Activated T-helper 2 cell treated with anti-CD3 and anti-CD28 coated beads, Interferon-gamma antibody, Interleukin-2, Interleukin-4, amounts not matched to agents 10 μg/mL and 5 μg/mL and 100 μg/mL, durations not matched to agents 14 hours and 24 hours and 36 hours (primary cell): ENCODE measurements at places on chromosomes 5 and 9. TPM values are rescaled to one million over a fixed set of nuclear protein-coding genes. Genes with fewer than 3 reads are reported as not detected.

GRCh38 chr5:164600929-164601535, 1095.6 kb downstream of the MAT2B start:
- DNase-seq = no peak

GRCh38 chr5:65483546-65484346, 2.0 kb upstream of the ADAMTS6 start:
- no peak for DNase-seq

- DNase-seq = no peak
Measured at GRCh38 chr5:139849942-139850341, 54.3 kb downstream of the PSD2 start.

GRCh38 chr5:19865336-19866089, 122.5 kb downstream of the CDH18 start:
- no peak for DNase-seq

- DNase-seq = peak; percentile 36
Measured at GRCh38 chr9:36191290-36191645, 547 bp downstream of the CLTA start.

DNA sequence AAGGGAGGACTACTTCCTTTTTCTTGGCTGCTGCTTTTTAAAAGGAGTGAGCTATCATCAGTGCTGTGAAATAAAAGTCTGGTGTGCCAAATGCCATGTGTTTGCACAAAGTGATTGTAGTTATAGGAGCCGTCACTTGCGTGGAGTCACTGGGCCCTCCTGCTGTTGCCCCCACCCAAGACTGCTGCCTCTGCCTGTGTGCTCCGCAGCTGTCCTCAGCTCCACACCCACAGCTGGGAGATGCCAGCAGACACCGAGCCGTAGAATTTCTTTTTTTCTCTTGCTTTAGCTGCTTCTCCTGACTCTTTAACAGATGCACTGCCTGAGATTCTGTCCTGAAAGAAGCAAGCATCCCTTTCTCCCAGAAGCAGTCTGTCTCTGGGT, 9.8 kb upstream of the GLE1 start:
- DNase-seq = no peak

GRCh38 chr9:87662808-87663528, 63.0 kb upstream of the CTSL start:
- DNase-seq = peak; percentile 31

DNA sequence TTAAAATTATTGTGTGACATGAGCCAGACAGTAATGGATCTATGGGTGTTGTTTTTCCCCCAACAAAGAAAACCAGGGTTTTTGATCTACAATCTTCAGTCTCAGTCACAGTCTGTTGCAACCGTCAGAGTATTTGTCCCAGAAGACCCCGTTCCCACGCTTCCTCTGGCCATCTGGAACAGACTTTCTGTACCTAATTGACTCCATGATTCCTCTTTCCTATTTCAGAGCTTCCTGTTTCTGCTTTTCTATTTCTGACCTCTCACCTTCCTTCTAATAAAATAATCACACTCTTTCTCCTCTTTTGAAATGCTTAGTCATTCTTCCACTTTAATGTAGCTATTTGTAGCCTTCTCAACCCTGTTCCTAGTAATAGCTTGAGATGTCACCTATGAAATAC, 1044.8 kb downstream of the DTWD2 start:
- no peak for DNase-seq

- no peak for DNase-seq
Measured at GRCh38 chr9:134026581-134026980, 1.3 kb downstream of the BRD3OS start.

DNA sequence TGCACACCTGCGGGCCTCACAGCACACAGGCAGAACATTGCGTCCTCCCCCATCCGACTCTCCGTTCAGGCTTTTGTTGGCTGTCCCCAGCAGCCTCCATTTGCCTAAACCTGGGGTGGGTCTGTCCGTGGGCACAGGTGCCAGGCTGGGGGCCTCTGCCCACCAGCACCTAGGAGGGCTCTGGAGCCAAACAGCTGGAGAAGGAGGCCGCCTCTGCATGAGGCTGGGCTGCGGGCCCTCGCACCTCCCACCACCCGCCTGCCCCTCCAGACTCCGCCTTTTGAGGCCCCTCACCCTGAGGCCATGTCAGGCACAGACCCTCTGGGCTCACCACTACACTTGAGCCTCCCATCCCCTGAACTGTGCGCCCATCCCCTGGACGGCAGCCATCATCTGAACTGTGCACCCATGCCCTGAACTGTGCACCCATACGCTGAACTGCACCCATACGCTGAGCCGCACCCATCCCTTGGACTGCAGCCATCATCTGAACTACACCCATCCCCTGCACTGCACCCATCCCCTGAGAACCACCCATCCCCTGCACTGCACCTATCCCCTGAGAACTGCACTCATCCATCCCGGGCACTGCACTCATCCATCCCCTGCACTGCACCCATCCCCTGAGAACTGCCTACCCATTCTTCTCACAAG, 98.0 kb upstream of the OTULINL start:
- no peak for DNase-seq

- no peak for DNase-seq
Measured at GRCh38 chr5:30839956-30840355, 353.5 kb upstream of the CDH6 start.

DNA sequence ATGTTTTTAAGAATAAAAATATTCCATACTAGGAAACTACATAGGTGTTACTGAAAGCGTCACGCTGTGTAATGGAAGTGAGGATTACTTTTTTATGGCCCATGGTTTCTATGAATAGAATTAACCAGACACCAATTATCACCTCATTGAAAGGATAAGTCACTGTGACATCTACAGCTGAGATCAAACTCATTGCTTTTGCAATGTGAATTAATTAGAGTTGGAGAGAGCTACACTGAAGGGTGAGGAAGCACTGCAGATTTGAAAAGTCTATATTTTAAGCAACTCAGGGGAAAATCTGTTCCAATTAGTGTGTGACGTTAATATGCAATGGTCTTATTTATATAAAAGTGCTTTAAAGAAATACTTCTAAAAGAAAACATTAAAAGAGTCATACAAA, 1300.1 kb upstream of the DMAC1 start:
- no peak for DNase-seq

- DNase-seq = no peak
Measured at GRCh38 chr5:126610160-126610559, 9.4 kb downstream of the PHAX start.

GRCh38 chr5:43303242-43303641, 10.0 kb downstream of the HMGCS1 start:
- no peak for DNase-seq

DNA sequence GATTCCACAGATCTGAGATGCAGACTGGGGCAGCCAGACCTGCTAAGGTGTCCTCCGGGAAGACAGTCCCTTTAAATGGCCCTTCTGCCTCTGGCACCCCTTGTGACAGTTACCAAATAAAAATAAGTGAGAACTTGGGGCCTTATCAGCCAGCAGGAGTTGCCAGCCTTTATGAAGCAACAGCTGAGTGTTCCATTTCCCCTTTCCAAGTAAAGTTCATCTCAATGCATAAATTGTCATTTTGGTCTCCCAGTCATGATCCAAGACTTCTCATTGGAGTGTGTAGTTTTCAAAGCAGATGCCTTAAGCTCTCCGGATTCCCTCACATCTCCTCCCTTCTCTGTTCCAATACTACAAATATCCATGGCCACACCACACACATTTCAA, 4.1 kb downstream of the PTCH1 start:
- no peak for DNase-seq

DNA sequence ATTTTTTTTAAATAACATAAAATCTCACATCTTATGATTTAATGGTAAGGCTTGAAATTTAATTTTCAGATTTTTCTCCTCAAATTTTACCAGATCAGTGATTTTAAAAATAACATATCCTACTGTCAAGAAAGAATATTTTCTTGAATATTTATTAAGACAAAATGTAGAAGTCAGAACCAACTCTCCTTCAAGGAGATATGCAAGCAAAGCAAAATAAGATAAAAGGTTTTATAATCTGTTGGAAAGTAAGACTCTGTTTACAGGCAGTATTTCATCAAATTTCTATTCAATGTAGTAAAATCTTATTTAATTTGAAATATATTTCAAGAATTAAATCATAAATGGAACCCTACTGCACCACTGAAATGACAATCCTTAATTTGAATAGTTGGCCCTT, 7.3 kb downstream of the AP3B1 start:
- no peak for DNase-seq

GRCh38 chr9:133608382-133608781, 807 bp downstream of the FAM163B start:
- no peak for DNase-seq

GRCh38 chr5:89268460-89268859, 385.5 kb upstream of the MEF2C start:
- no peak for DNase-seq

- DNase-seq = no peak
Measured at GRCh38 chr5:154103233-154103632, 64.5 kb downstream of the MFAP3 start.

GRCh38 chr5:125660231-125660895, 762.8 kb upstream of the GRAMD2B start:
- DNase-seq = no peak

GRCh38 chr9:123716339-123716945, 213.5 kb downstream of the DENND1A start:
- DNase-seq = no peak

GRCh38 chr5:82097-82496, 9.9 kb upstream of the PLEKHG4B start:
- no peak for DNase-seq

GRCh38 chr9:128770286-128771030, 1.3 kb downstream of the ZER1 start:
- no peak for DNase-seq

GRCh38 chr9:32454280-32454679, 69.8 kb downstream of the ACO1 start:
- no peak for DNase-seq

GRCh38 chr9:1429297-1429696, 379.1 kb downstream of the DMRT2 start:
- no peak for DNase-seq

DNA sequence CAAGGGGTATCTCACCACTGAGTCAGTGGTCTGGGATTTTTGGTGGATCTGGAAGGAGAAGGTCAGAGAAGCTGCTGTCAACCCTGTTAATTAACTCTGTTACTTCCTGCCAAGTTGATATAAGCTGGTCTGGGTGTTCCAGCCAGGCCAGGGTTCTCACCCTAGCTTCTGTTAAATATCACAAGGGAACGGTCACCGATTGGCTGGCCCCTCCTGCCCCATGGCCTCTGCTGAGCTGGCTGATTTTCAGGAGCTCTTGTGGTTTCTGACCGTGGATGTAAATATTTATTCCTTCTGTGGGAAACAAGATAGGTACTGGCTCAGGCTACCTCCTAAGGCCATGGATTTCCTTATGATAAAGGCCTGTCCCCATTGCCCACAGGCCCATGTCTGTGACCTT, 1.0 kb downstream of the ADAMTS13 start:
- no peak for DNase-seq

GRCh38 chr5:36422952-36423351, 121.2 kb upstream of the RANBP3L start:
- DNase-seq = no peak

GRCh38 chr5:138068742-138069600, 14.9 kb upstream of the WNT8A start:
- peak; percentile 48 for DNase-seq

DNA sequence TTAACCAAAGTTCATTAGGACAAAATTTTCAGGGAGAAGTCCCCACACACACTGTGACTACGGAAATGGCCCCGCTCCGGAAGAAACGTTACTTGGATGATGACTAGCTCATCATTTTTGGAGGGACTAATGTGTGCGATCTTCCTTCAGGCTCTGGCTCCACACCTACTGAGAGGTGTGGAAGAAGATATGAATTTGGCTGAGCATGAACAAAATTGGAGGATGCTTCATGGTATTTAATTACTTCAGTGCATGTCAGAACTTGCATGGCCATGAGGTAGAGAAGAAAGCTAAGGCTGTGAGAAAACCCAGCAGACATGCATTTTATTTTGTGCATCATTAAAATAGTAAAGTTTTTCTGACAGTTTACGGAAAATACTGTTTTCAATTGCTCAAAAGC, 202.1 kb upstream of the TLE4 start:
- DNase-seq = no peak

- DNase-seq = no peak
Measured at GRCh38 chr5:10564838-10565784, 1.2 kb downstream of the ANKRD33B start.

- no peak for DNase-seq
Measured at GRCh38 chr5:131463656-131464055, 171.4 kb downstream of the RAPGEF6 start.

- DNase-seq = no peak
Measured at GRCh38 chr5:96194593-96194992, 232.9 kb upstream of the ELL2 start.

DNA sequence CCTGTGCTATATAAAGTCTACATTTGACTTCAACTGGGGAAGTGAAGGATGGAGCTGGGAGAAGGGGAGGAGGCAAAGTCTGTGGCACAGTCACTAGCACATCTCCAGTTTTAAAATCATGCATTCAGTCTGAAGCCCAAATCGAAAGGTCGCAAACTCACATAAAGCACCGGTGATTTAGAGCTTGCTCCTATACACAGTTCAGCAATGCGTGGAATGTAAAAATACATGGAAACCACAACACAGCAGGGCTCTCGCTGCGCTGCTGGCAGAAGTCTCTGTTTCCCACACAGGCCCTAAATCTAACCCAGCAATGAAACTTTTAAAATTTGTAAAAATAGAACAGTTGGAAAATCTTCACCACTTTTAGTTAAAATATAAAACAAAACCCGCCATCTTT, 68.2 kb downstream of the EBF1 start:
- DNase-seq = no peak

Gene NR2F1-AS1
- not detected in 2 replicates for total RNA-seq

Gene PCDHA6
- not detected in 2 replicates for total RNA-seq

Gene TRIM36
- not detected in 2 replicates for total RNA-seq

Gene SEMA6A
- 0.67 TPM in 1 of 2 replicates, not detected in the other for total RNA-seq

Gene TMC1
- total RNA-seq = not detected in 2 replicates

Gene CNOT8
- 57.6 and 60.2 TPM in 2 replicates for total RNA-seq

Gene TRAF1
- 164 TPM in 2 replicates for total RNA-seq

Gene PTCD2
- total RNA-seq = 14.7 and 16.8 TPM in 2 replicates

Gene SPATA31E1
- total RNA-seq = not detected in 2 replicates

Gene SCGB3A2
- total RNA-seq = not detected in 2 replicates

Gene SLC35D2
- total RNA-seq = 7.0 and 8.0 TPM in 2 replicates

Gene HMMR
- 39.3 and 40.3 TPM in 2 replicates for total RNA-seq

Gene GRXCR2
- not detected in 2 replicates for total RNA-seq

Gene MRPL50
- 14.2 and 14.8 TPM in 2 replicates for total RNA-seq

Gene FLT4
- total RNA-seq = 1.1 and 1.7 TPM in 2 replicates

Gene KLF4
- total RNA-seq = 0.52 and 1.4 TPM in 2 replicates

Gene LAMC3
- total RNA-seq = not detected in 2 replicates

Gene SLC6A18
- total RNA-seq = not detected in 2 replicates

Gene AIF1L
- 0.27 and 0.55 TPM in 2 replicates for total RNA-seq

Gene MOCS2
- total RNA-seq = 14.7 and 15.4 TPM in 2 replicates

Gene HSD17B3
- not detected in 2 replicates for total RNA-seq

Gene AHRR
- 33.3 and 34.9 TPM in 2 replicates for total RNA-seq
